ENCODE measurements at places on chromosomes 13 and 19.

GRCh38 chr19:6521718-6522646 is 8.8 kb upstream of the TNFSF9 start:
- no peak for DNase-seq

DNA sequence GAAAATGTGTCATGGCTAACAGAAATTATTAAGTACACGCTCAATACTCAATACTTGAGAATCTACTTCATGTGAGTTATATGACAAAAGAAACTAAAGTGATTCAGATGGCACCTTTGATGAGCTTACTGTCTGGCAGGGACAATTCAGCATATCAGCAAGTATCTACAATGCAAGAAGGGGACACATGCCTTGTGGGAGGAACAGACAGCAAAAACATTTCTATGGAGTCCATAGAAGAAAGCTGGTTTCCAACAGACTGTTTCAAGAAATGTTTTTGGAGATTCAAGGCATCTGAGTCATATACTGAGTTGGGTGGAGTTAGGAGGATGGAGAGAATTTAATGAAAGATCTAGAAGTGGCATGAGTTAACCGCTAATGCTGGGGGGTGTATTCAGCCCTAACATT is 54.7 kb downstream of the MBNL2 start:
- no peak for DNase-seq

DNA sequence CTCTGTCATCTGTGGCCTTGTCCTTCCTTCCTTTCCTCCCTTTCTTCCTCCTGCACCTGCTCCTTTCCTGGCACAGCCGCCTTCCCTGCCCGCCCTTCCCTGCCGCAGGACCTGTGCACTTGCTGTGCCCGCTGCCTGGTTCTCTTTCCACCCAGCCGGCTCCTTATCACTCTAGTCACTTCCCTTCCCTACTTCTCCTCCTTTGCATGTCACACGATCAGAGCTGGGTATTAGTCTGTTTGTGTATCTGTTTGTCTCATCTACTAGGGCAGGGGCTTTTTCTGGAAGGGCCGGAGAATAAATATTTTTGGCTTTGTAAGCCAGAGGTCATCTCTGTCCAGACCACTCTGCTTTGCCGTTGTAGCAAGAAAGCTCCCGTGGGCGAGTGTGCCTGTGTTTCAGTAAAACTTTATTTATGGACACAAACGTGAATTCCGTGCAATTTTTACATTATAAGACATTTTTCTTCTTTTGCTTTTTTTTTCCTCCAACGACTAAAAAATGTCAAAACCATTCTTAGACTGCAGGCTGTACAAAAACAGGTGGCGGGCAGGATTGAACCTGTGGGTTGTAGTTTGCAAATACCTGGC is 6.1 kb downstream of the KDM4B start:
- no peak for DNase-seq

DNA sequence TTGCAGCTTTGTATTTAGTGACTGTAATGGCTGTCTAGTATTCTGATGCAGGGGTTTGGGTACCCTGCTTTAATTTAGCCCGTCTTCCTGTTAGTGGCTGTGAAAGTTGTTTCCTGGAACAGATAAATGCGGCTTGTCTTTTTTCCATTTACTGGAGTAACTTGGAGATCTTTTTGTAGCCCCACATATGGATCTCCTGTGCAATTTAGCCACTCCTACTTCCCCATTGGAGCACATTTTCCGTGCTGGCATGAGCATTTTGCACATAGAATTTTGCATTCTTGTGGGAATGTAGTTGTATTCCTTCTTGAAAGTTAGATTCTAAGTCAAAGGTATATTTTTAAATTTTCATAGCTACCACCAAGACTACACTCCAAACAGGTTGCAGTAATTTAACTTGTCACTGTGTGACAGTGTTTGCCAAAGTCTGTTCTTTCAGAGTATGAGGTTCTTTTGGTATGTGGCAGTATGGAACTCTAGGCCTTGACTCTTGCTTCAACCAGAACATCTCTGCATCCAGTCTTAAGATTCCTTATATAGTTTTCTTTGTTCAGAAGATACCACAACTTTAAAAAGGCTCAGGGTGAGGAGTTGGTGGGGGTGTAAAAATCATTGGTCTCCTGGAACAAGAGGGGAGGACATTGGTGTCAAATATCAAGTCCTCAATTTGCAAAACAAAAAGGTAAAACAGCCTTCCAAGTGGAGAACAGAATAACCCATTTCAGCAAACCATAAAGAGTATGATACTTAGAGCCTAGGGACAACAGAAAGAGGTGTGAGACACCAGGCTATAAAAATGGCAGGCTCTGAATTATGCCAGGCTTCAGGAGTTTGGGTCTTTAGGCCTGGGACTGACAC is 21.1 kb upstream of the CCDC97 start:
- DNase-seq: no peak

- DNase-seq: no peak
Measured at GRCh38 chr19:22634450-22634827, 315 bp downstream of the ZNF492 start.

DNA sequence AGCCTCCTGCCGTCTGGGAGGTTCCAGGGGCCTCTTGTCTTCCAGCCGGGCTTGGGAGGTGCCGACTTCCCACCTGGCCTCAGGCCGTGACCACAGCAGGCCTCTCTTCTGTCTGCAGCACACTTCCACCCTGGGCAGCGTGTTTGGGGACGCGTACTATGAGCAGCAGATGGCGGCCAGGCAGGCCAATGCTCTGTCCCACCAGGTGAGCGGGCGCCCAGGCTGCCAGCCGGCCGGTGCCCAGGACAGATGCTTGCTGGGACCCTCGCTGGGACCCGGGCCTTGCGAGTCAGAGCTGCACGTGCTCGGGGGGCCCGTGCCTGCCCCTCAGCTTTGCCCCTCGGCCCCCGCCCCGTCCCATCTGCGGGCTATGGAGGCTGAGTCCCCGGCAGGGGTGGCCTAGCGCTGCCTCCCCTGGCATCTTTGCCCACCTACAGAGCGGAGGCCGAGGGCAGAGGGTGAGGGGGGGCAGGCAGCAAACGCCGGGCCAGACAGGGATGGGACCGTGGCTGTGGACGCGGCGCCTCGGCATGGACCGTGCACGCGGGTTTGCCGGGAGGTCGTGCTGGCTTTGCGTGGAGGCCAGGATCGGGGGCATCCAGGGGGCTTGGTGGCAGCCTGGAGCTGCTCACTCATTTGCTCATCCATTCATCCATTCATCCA is 16.2 kb downstream of the COMP start:
- DNase-seq: no peak

DNA sequence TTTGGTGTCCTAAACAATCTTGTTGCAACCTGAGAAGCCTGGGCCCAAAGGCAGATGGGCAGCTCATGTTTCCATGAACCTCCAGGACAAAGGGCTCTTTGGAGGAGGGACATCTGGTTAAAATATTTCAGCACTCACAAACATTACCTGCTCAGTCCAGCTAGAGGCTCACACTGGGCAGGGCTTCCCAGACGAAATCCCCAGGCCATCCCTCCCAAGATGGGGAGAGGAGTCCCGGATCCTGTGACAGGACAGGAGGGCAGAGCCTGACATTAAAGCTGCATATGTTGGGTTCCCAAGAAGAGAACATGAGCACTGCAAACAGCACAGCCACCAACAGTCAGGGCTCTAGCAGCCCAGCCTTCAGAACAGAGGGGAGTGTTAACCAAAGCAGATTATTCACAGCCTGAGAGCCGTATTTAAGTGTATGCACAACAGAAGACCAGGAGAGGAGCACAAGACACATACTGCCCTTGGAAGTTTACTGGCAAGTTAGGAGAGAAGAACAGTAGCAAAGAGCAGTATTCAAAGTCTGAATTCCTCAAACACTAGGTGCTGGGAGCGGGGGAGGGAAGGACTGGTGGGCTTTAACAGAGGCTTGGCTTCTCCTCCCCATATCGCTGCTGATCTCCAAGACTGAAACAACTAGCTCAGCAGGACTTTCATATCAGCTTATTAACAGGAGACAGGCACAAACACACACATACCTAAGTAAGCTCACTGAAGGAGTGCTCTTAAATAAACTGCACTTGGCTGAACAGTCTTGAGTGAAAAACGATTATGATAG is 12.3 kb downstream of the ATP7B start:
- DNase-seq: no peak

DNA sequence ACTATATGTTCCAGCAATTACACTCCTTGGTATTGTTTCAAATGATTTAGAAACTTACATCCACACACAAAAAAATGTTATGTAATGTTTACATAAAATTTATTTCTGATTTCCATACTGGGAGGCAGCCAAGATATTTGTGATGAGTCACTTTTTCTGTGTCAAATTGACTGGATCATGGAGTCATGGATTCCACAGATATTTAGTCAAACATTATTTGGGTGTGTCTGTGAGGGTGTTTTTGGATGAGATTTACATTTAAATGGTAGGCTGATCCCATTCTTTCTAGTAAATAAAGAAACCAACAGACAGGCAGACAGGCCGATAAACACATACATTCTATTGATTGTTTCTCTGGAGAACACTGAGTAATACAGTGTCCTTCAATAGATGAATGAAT is 562.8 kb downstream of the SLITRK6 start:
- no peak for DNase-seq

GRCh38 chr19:21856773-21857514 is 21.0 kb upstream of the ZNF43 start:
- no peak for DNase-seq
